ENCODE measurements at places on chromosomes 16 and 17.

DNA sequence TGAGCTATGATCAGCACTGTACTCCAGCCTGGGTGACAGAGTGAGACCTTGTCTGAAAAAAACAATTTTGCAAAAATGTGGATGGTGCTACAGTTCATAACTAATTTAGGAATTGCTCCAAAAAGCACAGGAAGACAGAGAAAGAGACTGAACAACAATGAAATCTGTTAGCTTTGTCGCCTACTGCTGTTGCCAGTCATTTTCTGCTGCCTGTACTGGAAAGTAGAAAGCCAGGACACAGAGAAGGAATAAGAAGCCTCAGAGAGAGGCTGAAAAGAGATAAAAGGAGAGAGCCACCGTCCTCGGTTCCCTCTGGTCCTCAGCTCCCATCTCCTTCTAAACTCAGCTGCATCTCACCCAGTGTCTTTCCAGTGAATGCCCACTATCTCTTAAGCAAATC is 8.6 kb upstream of the TMC7 start:
- no peak for DNase-seq

DNA sequence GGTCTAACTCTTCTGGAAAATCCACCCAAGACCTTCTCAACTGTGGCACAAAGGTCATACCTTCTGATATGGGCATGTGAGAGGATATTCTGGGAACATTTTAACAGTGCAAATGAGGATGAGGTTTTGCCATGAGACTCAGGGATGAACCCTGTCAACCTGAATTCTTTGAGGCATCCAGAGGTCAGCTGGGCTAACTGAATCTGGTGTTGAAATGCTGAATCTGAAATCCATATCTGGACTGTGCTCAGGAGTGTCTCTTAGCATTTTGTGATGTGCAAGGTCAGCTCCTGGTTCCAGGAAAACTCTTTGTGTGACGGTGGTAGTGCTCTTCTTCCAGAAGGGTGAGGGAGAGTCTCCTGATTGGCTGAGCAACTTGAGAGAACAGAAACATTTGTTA is 276.0 kb upstream of the SALL1 start:
- no peak for DNase-seq

DNA sequence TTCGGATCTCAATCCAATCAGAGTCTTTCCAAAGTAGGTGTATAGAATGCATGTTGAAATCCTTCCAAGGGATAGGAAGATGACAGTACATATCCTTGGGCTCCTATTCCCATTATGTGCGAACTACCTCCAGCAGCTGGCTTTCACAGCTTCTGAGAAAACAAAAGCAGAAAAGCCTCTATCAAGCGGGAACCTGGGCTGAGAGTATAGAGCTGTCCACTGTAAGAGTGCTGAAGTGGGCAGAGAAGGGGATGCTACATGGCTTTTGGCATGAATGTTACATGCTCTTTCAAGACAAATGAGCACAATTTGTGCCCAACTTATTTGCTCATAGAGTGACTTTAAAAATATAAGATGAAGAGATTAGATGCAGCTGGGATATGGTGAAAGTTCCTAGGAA is 993.5 kb downstream of the CDH8 start:
- DNase-seq, result no peak

DNA sequence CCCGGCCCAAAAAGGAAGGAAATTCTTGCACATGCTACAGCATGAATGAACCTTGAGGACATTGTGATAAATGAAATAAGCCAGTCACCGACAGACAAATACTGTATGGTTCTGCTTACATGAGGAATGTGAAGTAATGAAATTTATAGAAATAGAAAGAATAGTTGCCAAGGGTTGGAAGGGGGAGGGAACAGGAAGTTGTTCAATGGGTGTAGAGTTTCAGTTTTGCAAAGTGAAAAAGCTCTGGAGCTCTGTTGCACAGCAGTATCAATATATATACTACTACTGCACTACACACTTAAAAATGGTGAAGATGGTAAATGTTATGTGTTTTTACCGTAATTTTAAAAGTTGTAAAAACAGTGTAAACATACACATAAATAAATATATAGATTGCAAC is 43.7 kb downstream of the PKD1L3 start:
- DNase-seq, result no peak

- DNase-seq, result no peak
Measured at GRCh38 chr17:80971704-80972304, 19.8 kb upstream of the CHMP6 start.

DNA sequence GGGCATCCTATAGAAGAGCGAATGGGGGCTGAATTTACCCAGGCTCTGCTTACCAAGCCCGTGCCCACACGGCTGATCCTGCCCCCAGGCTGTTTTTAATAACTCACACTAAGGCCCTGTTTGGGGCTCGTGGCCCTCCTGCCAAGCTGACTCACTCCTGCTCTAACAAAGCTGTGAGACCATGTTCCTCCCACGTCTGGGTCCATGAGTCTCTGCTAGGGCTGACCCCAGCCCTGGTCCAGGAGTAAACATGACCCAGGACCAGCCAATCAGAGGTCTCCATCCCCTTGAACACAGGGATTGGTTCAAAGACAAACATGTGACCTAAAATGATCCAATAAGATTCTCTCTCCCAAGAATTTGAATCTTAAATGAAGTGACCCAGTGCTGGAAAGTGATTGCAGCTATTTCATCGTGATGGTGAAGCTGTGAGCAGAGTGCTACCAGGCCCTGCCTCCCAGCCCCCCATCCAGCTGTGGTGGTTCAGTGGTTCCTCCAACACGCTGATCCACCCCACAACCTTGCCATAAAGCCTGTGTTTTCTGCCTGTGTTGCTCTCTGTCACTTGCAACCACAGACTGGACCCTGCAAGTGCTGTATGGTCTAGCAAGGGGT is 57.2 kb downstream of the C16orf82 start:
- no peak for DNase-seq

DNA sequence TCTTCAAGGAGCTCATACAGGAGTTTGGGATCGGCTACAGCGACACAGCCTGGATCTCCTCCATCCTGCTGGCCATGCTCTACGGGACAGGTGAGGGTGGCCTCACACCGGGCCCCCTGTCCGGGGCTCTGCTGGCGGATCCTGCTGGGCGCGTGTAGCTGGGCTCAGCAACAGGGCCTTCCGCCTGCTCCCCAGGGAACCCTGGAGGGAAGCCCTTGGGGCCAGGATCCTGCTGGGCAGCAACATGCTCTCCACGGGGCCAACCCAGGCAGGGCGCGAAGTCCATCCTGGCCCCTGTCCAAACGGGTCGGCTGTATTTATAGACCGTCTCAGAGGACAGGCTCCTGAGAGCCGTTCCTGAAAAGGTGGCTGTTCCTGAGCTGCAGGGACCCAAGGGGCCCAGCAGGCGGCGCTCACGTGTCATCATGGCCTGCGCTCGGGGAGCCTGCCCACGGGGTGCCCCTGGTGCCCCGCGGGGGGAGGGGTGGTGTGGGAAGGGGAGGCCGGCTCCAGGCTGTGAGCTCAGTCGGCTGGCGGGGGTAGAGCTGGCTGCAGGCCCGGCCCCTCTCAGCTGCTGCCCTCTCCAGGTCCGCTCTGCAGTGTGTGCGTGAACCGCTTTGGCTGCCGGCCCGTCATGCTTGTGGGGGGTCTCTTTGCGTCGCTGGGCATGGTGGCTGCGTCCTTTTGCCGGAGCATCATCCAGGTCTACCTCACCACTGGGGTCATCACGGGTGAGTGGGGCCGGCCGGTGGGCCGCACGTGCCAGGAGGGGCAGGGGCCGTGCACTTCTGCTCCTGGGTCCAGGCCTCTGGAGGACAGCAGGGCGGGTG is 7.5 kb downstream of the SLC16A3 start:
- DNase-seq, result no peak

DNA sequence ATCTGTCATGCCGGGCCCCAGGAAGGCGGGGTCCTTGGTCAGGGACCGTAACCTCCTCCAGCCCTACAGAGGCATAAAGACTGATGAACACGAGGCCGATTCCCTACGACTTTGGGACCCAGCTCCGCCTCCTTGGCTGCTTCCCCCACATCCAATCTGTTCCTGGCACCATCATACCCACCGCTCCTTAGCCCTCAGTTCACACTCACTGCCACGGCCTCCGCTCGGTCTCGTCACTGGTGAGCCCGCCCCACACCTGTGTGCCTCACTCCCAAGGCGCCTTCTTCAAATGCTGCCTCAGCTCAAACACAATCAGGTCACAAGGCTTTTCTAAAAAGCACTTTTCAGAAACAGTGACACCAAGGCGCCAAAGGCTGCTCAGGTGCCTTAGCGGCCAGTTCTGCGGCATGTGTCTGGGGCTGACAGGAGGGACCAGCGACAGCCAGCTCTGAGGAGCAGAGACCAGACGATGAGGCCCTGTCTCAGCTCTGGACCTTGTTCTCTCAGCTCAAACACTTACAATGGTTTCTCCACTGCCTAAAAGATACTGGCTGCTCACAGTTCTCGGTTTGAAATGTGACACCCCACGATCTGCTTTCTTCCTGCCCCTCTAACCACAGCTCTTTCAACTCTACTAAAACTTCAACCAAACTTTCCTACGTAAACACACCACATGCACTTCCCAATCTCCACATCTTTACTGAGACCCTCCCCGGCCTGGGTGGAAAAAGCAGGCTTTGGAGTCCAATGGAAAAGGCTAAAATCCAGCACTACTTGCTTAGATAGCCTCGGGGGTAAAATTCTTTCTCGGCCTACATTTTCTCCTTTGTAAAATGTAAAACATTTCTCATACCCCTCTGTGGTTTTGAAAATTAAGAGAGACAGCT is 33.2 kb downstream of the CYB5D2 start:
- DNase-seq, result no peak

GRCh38 chr17:39147221-39148185 is 3.9 kb downstream of the PLXDC1 start:
- no peak for DNase-seq

DNA sequence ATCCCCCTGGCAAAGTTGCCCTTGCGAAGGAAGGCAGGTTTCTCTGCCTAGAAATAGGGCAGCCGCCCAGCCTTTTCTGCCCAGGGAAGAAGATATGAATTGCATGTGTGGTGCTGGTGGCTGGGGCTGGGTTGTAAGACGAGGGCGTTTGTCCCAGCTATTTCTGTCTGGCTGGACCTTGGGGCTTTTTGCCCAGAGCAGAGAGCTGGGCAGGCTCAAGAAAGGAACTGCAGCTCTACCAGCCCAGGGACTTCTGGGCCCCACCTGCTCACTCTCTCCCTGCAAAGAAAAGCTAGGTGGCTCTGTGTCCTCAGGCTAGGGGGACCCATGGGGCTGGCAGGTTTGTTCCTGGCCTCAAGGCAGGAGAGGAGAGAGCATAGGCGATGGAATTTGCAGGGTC is 586 bp downstream of the CACNG1 start:
- no peak for DNase-seq

- no peak for DNase-seq
Measured at GRCh38 chr16:53266156-53266555, 168.1 kb upstream of the RBL2 start.

DNA sequence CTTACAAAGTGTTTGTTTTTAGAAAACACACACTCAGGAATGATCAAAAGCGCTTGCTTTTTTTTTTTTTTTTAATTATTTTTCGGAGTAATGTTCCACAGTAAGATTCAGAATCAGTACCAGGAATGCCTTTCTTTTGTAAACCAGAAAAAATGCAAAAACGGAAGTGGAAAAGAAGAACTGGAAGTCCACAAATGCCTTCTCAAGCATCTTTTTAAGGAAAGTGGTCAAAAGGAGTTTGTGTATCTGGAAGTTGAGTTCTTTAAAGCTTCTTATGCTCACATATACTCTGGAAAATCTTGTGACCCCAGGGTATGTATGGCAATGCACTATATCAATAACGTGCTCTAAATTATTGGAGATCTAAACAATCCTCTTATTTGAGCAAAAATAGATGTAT is 126.0 kb downstream of the ABCA8 start:
- no peak for DNase-seq

DNA sequence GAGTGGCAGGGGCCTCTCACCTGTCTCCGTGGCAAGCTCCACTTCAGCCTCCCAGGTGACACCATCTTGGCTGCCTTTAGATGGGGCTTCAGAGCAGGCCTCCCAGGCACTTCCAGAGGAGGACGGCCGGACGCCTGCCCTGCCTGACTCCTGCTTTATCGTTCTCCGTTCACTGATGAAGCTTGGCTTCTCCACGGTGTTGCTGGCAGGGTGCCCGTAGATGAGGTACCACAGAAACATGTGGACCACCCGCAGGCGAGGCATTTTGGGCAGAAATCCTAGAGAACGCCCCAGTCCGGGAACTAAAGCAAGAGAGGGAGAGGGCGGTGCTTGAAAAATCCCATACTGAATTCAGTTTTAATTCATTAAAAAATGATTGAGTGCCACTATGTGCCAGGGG is 54.5 kb downstream of the GTF3C1 start:
- no peak for DNase-seq

GRCh38 chr17:79792984-79793923 is 3.6 kb downstream of the CBX8 start:
- no peak for DNase-seq

- no peak for DNase-seq
Measured at GRCh38 chr16:83701494-83701893, 106.3 kb upstream of the HSBP1 start.

- no peak for DNase-seq
Measured at GRCh38 chr16:2331931-2332267, 8.6 kb downstream of the ABCA3 start.

- DNase-seq, result no peak
Measured at GRCh38 chr17:44223541-44224071, 4.1 kb upstream of the UBTF start.

- DNase-seq, result no peak
Measured at GRCh38 chr17:49817993-49818392, 29.5 kb downstream of the KAT7 start.

GRCh38 chr17:41835800-41836549 is at the start of gene NT5C3B:
Gene NT5C3B (minus strand): TSS chr17:41836232. CDS start chr17:41836193, 39 bp downstream.
- DNase-seq, result no peak

DNA sequence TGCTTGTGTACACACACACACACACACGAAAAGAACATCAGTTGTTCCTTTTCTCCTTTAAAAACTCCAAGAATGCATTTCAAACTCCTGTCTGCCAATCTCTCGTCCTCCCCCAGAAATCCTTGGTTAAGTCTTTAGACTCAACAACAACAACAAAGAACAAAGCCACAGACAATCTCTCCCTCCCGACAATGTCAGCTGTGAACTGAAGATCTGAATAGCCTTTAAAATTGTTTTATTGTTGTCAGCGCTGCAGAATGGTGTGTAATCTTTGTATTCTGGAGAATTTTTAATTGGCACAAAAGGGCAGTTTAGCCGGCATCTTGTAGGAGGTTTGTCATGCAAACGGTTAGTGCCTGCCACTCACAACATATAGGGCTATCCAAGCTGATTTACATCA is 219.5 kb downstream of the MSI2 start:
- no peak for DNase-seq

DNA sequence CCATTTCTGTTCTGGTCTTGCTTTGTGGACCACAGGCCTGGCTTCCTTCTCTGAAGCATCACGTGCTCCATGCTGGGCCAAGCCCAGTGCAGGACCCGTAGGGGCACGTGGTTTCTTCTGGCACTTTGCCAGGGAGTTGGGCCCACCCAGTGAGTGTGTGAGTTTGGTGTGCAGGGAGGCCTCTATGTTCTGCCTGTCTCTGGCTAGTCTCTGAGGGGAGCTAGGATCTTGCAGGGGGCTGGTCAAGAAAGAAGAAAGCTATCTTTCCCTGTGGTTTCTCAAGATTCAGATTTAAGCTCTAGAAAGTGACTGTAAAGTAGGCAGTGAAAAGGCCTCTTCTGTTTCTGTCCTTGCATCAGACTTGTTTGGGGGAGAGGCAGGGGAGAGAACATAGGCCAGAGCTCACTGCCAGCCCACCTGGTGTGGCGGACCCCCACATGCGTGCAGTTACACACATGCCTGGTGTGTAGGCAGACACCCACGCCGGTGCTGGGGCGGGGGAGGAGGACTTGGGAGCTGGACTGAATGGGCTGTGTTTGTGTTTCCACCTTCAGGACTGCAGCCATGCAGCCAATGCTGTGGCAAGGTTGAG is 11.8 kb downstream of the LASP1 start:
- DNase-seq, result no peak

GRCh38 chr17:57406131-57406980 is 150.0 kb downstream of the MSI2 start:
- DNase-seq, result no peak

GRCh38 chr17:82076785-82077591 is 11.4 kb upstream of the DUS1L start:
- no peak for DNase-seq
